Right atrium auricular region (tissue), 2 donors: ENCODE measurements at places on chromosomes 7 and 10.

GRCh38 chr10:35300063-35300699, 36.1 kb upstream of the CCNY start:
- peak; percentile 60 for DNase-seq

- no peak for DNase-seq
These were observed 59.3 kb downstream of the OAT start for GRCh38 chr10:124359336-124359832.

DNA sequence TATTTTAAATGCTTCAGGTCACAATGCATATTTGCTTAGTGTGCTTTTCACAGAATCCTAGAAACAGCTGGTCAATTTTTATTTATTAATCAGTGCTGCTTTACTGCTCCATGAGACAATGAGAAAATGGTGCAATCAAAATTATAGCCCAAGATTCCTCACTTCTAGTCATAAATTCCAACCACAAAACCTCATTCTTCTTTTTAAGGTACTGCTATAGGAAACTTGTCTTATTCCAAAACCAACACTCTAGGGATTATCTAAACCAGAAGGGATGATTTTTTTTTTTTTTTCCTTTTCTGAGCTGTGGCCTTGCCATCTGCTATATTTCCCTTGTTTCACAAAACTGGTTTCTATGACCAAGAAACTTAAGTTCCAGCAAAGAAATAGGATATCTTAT, 64.0 kb upstream of the SEMA3A start:
- DNase-seq: no peak

DNA sequence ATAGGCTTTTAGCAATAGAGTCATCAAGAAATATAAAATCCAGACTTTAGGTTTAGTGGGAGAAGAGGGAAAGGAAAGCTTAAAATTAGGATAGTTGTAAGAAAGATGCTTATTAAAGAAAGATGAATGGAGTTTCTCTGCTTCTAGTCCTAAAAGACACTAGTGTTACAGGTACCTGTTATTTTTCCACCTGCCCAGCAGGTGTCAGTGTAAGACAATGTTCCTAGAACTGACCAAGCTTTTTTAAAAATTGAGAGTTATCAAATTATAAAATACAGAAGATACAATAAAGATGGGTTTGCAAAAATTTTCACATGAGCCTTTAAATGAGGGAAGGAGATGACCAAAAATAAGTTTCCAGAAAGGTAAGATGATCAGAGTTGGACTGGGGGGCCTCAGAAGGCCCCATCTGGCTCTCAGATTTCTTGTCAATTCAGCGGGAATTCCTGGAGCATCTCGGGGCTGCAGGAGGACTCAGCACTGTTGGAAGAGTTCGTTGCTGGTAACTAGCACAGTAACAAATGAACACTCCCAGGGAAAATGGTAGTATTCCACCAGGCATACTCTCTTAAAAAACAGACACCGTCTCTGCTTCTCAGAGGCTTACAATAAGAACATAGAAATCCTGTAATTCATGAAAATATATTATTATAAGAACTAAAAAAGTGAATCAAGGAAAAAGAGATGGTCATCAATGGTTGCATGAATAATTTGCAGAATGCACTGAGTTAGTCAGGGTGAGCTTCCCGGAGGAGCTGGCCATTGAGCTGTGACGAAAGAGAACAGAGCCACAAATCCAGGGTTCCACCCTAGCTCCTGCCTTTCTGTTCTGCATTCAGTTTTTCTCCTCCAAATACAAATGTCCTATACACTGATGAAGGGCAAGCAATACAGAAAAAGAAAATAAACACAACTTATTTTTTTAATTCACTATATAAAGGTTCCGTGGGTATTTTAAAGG, 71.8 kb upstream of the PIK3CG start:
- DNase-seq: no peak

DNA sequence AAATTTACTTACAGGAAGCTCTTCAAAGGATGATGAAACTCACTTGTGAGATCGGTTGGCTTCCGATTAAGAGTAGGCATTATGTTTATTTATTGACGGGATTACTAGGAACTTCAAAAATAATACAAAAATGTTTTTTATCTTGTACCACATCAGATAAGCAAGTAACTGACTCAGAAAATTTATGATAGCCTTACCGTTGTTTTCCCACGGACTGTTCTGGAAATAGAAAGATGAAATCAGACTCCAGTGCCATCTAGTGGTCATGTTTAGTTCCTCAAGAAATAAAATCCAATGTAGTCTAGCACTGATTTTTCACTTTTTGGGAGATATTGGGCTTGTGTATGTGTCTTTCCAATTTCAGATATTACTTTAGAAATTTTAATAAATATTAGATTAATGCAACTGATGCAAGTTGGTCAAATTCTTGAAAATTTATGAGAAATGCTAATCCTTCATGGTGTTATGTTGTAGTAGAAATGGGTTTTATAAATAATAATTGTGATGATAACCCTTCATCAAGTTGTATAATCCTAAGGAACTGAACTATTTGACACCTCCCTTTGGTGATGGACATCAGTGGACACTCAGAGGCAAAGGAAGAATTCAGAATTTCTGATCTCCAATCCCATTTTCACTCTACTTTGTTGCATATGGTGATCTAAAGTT, 168.8 kb downstream of the TMEM26 start:
- no peak for DNase-seq

DNA sequence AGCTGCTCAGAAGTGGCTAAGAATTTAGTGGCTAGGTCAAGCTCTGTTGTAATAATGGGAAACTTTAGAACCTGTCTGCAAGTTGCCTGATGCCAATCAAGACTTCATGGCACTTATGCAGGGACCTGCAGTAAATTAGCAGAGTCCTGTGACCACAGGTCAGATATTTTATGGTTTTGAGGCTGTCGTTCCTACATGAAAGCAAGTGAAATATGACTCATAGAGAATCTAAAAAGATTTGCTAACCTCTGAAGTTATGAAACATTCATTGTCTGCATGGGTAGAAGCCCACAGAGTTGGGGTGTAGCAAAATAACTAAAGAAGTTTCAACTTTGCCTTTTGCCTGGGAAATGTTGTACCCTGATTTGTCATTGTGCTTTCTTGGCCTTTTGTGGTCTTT, 32.3 kb downstream of the SLC39A12 start:
- no peak for DNase-seq

DNA sequence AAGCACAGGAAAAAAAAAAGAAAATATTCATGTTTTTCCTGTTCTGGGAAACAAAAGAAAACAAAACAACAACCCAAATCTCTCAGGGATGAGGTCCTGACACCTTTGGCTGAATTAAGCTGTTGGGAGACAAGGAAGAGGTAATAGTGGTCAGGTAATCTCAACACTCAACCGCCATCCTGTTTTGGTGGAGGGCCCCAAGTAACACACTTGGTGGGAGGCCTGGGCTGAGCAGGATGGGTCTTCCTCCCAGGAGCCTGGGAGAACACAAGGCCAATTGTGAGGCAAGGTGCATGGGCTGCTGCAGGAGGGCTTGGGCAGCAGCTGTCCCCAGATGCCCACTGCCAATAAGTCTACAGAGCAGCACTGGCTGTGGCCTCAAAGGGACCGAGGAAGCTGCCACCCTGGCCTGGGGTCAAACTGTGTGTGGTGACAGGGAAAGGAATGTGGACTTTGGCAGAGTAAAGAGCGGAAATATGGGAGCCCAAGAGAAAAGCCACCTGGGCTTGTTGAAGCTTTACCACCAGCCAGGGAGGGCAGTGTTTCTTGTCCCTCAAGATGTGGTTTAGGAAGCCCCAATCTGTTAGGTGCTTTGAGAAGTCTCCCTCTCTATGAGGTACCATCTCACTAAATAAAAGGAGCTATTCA, 93.5 kb upstream of the SLC25A13 start:
- no peak for DNase-seq

GRCh38 chr7:98238076-98238475, 14.0 kb downstream of the TECPR1 start:
- no peak for DNase-seq

- no peak for DNase-seq
These were observed 54.9 kb upstream of the ANK3 start for GRCh38 chr10:60444494-60445064.
